Cortex of kidney (tissue), 1 donor: ENCODE measurements at places on chromosomes 5 and 9.

GRCh38 chr5:169114466-169115065 lies 186.4 kb downstream of the SLIT3 start:
- DNase-seq: no peak

DNA sequence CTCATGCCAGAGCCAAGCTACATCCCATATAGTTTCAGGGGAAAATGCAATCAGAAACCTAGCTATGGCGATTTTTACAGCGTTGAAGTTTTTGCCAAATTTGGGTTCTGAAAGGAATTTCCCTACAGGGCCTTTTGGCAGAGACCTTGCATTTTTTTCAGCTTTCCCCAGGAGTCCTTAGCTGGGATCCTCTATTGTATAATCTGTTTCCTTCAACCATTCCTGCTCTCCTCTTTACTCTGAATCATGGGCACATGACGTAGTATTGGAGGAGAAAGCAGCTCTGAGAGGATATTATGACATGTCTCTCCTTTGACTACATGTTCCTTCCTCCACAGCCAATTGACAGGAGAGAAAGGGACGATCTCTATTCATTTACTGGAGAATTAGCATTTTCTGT lies 118.5 kb upstream of the ERCC6L2 start:
- DNase-seq: no peak

GRCh38 chr9:131522257-131523085 lies 8.6 kb downstream of the UCK1 start:
- no peak for DNase-seq

GRCh38 chr5:129906177-129906887 lies 2.1 kb downstream of the CHSY3 start:
- no peak for DNase-seq

- no peak for DNase-seq
Measured at GRCh38 chr5:22102823-22103359, 750.3 kb downstream of the CDH12 start.

DNA sequence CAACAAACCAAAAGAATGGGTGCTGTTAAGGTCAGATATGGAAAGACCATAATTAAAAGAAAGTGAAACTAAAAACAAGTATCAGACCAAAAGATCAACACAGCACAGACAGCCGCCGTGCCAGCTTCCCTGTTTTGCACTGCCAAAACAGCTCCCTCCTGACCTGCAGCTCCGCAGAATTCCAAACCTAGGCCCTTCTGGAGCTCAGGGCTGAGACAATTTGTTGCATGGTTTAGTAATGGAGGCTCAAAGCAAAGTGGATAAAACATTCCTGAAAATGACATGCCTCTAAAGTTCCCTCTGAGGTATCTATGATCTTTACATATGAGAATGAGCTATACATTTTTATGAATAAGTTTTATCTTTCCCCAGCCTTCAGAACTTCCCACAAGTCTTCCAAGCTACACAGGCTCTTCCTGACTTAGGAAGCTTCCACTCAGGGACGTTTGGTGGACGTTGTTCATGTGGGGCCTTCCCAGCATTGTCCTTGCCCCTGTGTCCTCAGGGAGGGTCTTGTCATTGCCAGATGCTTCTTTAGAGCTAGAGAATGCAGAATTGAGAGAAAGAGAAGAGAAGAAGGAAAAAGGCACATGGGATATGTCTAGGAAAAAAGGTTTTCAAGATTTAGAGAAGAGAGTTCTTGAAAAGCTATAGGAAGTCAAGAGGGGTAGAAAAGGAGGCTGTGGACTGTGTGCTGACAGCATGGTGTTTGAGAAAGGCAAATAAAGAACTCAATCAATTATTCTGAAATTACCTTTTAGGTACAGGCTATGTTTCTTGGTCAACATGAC lies 28.4 kb upstream of the SSBP2 start:
- DNase-seq: no peak
